ENCODE measurements at places on chromosomes 16 and 17.

GRCh38 chr17:30454635-30455034 is 22.6 kb upstream of the GOSR1 start:
- DNase-seq = no peak

DNA sequence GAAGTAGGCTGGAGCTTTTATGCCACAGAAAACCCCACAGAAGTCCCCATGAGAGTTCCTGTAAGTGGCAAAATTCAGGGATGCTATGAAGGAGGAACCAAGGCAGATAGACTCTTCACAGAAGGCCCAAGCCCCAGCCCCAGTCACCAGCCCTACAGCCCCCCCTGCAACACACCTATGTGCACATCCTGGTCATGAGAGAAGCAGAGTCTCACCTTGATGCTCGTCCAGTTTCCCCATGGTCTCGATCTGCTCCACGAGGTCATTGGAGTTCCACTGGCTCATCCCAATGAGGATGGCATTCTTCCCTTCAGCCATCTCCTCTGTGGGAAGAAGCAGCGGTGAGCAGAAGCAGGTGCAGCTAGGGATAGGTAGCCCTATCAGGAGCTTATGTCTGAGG is 31.2 kb downstream of the PITPNM3 start:
- DNase-seq = no peak

- no peak for DNase-seq
Measured at GRCh38 chr17:18965530-18966236, 13.7 kb downstream of the SLC5A10 start.

DNA sequence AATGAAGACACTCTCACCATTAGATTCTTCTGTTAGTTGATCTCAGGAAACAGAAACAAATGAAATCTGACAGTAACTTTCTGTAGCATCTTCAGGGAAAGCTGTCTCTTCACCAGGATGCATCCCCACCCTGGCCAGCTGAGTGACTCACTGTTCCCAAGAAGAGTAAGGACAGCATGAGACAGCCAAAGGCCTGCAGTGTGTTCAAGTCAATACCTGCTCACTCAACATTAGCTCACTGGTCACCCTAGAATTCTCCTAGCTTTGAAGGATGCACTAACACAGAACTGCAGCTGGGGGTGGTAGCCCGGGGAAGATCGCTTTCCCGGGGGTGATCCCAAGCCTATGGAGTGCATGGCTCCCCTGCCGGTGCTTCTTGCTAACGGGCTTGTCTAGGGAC is 28.2 kb upstream of the CLEC18B start:
- no peak for DNase-seq

DNA sequence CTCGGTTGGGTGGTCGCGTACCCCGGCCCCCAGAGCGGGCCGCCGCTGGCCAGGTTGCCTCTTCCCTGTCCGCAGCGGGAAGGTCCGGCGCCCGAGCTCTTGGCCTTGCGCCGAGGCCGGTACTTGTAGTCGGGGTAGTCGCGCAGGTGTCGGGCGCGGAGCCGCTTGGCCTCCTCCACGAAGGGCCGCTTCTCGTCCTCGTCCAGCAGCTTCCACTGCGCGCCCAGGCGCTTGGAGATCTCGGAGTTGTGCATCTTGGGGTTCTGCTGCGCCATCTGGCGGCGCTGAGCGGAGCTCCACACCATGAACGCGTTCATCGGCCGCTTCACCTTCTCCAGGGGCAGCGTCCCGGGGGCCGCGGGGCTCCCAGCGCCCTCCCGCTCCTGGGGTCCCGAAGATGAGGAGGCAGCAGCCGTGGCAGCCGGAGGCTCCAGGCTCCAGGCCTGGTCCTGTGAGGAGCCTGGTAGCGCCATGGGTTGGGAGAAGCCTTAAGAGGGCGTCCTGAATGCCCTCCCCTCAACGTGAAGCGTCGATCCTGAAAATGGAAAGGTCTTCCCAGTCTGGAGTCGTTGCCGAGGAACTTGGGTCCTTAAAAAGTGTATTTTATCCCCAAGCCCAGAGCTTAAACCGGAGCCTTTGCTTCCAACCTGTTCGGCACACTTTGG is 558 bp downstream of the SOX15 start:
- DNase-seq = no peak

GRCh38 chr16:85491798-85492294 is 121.3 kb upstream of the GSE1 start:
- DNase-seq = no peak

- no peak for DNase-seq
Measured at GRCh38 chr16:49585143-49585832, 211.7 kb downstream of the C16orf78 start.

GRCh38 chr17:7217113-7217987 is 2.3 kb downstream of the DLG4 start:
- DNase-seq = no peak

DNA sequence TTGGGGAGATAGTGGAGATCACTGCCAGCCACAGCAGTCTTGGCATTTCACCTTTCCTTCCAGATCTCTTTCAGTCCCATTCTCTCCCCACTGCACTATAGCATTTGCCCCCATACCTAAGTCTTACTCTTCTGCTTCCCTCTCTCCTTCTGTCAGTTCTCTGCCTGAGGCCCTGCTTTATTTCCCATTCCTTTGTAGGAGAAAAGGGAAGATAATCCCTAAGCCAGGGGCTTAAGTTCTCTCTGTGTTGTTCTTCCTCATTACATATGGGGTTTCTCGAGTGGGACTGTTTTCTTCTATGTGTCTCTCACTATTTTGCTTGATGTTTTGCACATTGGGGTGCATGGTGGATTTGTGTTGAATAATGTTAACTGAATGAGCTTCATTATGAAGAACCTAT is 6.4 kb downstream of the KDM6B start:
- no peak for DNase-seq

- no peak for DNase-seq
Measured at GRCh38 chr17:68584581-68585303, 16.4 kb downstream of the FAM20A start.

- DNase-seq = no peak
Measured at GRCh38 chr17:27603421-27603770, 27.6 kb upstream of the LGALS9 start.
